ENCODE measurements at places on chromosomes 12 and 14.

DNA sequence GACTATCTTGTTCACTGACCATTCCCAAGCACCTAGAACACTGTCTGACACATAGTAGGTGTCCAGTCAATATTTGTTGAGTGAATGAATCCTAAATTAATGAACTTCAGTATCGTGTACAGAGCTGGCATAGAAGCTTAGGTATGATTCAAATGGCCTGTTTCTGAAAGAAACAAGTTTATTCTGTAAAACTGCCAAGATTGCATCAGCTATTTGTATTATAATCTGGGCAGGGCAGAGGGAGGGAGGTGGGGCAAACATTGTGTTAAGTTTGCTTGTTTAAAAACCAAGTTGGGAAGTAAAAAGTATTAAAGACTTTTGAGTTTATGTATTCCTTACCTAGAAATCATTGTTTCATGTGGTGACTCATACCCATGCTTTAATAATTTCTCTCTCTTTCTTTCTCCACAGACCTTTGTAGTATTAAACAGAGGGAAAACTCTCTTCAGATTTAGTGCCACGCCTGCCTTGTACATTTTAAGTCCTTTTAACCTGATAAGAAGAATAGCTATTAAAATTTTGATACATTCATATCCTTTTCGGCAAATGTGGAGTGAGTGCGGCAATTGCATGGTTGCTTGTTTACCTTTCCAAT, 92.8 kb downstream of the SCN8A start:
- DNase-seq = peak; percentile 24

DNA sequence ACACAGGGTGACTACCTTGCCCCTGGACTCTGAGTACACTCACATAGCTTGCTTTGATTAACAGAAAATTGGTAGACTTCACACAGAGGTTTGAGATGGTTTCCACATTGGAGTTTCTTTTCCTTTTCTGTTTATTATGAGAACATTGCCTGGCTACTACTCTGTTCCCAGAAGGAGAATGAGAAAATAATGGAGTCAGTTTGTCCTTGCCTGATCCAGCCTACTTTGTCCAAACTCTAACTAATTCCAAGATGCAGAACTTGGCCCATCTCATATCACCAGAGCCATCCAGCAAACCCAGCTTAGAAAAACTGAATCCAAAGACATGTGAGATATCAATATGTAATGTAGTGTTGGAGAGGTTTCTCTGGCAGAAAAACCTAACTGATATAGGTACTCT, 20.4 kb downstream of the TAS2R50 start:
- DNase-seq = no peak

- DNase-seq = no peak
Observed at GRCh38 chr12:130873106-130873795, 1.4 kb downstream of the RAN start.

GRCh38 chr14:92190768-92191167, 69.0 kb downstream of the CPSF2 start:
- no peak for DNase-seq

DNA sequence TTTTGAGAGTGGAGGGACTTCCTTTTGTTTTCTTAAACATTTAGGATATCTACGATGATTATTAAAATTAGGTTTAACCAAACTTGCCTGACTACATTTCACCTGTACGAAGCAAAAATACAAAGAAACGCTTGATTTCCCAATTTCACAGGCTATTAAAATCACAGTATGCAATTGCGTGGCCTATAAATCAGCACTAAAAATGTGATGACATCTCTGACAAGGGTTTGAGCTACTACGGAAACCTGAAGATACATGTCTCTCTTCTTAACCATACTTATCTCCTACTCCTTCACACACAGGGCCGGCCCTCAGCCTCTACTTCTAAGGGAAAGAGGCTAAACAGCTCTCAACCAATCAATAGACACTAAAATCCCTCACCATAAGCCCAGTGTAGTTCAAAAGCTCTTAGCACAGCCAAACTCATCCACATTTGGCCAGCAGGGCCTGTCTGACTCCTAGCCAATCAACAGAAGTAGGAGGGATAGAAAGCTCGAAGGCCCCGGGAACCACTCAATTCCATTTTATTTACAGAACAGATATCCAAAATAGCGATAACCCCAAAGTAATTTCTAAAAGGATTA, 137.3 kb downstream of the FOXN3 start:
- DNase-seq = no peak

DNA sequence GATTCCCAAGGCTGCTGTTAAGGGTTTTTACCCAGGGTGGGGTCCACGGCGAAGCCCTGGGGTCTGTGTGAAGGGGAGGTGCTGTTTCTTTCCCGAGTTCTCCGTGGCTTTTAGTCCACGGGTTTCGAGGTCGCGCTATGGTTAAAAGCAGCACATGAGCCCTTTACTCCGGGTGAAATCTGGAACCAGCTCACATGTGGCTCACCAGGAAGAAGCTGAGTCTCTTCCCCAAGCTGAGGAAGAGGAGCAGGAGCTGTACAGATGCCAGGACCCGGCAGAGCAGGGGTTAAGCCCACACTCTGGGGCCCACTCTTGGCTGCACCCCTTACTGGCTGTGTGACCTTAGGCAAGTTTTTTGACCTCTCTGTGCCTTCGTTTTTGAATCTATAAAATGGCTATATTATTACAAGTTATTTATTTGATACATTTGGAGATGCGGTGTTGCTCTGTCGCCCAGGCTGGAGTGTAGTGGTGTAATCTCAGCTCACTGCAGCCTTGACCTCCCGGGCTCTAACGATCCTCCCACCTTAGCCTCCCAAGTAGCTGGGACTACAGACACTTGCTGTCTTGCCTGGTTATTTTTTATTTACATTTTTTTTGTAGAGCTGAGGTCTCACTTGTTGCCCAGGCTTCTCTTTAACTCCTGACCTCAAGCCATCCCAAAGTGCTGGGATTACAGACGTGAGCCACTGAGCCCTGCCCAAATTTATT, 266.3 kb downstream of the AACS start:
- no peak for DNase-seq

DNA sequence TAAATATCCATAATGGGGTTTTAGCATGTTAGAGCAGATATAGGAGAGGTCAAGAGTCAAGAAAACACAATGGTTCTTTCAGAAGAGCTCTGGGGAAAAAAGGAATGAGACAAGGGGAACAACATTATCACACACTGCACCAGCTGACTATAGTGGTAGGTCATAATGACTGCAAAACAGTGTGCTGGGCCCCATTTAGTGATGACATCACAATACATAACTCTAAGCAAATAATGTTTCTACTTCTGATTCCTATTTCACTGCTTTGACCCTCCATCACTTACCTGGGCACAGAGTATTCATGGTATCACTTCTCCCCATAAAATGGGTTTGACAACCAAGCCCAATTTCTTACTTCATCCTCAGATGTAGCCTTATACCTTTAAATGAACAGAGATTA, 62.1 kb downstream of the GARIN6 start:
- DNase-seq = no peak

- DNase-seq = peak; percentile 41
Observed at GRCh38 chr12:68913682-68914081, 19.3 kb downstream of the CPM start.

- DNase-seq = no peak
Observed at GRCh38 chr14:94756310-94756882, 13.5 kb downstream of the GSC start.

GRCh38 chr12:108357834-108358579, 18.9 kb upstream of the CMKLR1 start:
- DNase-seq = no peak

- DNase-seq = peak; percentile 24
Observed at GRCh38 chr12:127363392-127363791, 903.6 kb upstream of the TMEM132C start.

DNA sequence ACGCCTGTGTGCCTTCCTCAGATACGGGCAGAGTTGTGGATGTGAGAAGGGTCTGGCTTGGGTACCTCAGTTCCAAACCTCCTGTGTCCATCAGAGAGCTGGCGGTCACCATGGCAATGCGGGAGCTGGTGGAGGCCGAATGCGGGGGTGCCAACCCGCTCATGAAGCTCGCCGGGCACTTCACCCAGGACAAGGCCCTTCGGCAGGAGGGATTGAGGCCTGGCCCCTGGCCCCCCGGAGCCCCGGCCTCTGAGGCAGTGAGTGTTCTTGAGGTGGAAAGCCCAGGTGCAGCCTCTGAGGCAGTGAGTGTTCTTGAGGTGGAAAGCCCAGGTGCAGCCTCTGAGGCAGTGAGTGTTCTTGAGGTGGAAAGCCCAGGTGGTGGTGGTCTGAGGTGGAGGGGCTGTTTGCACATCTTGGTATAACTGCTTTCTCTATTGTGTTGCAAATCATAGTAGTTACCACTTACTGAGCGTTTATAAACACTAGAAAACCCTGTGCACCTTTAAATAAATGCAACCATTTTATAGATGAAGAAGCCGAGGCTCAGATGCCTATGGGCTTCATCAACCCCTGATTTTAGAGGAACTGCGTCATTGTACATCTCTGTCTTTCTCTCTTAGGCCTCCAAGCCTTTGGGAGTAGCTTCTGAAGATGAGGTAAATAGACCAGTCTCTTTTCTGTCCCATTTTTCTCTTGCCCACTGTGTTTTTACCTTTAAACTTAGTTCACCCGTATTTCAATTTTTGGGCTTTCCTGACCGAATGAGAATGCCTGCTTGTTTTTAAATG, 976 bp downstream of the PEX5 start:
- DNase-seq = peak; percentile 22

GRCh38 chr14:56814519-56814959, 4.3 kb upstream of the OTX2 start:
- no peak for DNase-seq

DNA sequence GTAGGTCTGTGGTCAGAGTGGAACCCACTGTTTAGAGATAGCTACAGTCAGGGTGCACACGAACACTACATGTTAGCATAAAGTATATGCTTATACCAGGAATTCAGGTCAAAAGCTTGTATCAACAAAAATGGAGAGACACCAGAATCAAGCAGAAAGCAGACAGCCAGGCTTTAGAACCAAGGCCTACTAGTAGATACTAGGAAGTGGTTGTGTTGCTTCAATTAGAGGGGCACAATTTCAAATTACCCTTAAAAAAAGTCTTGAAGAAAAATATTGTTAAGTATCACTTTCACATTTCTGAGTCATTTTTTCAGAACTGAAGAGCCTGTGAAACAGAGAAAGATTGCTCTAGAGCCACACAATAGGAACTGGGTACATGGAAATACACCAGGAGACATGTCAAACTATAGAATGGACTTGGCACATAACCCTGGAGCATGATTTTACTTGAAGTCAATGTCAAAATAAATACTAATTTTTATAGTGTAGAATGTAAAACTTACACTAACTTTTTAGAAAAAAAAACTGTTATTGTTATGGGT, 41.6 kb downstream of the LRRC9 start:
- DNase-seq = no peak

All from myocyte (in vitro differentiated cells).